DMS79 (cell line): ENCODE measurements at places on chromosomes 5 and 9.

DNA sequence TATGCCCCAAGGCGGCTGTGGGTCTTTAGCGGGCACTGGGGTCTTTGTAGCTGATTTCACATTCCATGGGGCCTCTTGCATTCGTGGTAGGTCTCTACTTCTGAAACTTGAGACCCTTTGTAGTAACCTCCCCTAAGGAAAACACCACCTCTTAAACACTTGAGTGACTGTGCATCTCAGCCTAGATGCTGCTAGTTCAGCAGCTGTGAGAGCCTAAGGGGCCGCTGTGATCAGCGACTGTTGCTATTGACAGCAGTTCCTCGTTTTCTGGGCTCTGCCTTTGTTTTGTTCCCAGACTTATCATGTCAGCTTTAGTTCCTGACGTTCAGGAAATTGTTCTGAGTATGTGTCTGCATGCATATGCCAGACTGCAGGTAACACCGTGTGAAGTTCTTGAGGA, 171.2 kb downstream of the HSPA4 start:
- DNase-seq = no peak

GRCh38 chr9:131583836-131584555, 38.7 kb downstream of the PRRT1B start:
- DNase-seq = no peak

DNA sequence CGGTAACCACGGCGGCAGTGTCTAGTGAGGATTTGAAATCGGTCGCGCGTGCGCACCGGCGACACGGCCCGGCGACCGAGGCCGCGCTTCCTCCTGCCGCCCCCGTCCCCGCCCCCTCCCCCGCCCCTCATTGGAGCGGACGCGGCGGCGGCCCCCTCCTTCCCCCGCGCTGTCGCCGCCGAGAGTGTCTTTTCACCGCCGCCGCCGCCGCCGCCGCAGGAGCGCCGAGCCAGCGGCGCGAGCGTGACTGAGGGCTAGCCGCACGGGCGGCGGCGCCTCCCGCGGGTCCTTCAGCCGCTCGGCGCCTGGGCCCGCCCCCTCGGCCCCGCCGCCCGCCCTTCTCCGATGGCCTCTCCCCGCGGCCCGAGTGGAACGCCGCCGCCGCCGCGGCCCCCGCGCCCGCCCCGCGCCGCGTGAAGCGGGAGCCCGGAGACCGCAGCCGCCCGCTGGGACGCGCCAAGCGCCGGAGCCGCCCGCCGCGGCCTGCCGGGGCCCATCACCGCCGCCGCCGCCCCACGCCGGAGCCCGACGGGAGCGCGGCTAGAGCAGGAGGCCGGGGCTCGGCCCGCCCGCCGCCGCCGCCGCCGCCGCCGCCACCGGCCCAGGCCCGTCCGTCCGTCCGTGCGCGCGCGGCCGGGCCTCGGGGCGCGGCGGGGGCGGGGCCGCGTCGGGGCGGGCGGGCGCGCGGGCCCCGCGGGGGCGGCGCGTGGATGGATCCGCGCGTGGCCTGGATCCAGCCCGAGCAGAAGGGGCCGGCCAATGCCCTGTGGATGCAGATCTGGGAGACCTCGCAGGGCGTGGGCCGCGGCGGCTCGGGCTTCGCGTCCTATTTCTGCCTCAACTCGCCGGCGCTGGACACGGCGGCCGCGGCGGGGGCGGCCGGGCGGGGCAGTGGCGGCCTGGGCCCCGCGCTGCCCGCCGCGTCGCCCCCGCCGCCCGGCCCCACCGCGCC, at the start of gene TENT4A:
Gene TENT4A, plus strand, starts transcription at position 159 of the 952 bp plus-strand sequence. Its CDS starts 552 bp downstream, at position 711.
- no peak for DNase-seq

- no peak for DNase-seq
Observed at GRCh38 chr5:111641533-111642233, 115.3 kb downstream of the NREP start.

- no peak for DNase-seq
Observed at GRCh38 chr5:145921211-145921610, 15.2 kb upstream of the SH3RF2 start.

DNA sequence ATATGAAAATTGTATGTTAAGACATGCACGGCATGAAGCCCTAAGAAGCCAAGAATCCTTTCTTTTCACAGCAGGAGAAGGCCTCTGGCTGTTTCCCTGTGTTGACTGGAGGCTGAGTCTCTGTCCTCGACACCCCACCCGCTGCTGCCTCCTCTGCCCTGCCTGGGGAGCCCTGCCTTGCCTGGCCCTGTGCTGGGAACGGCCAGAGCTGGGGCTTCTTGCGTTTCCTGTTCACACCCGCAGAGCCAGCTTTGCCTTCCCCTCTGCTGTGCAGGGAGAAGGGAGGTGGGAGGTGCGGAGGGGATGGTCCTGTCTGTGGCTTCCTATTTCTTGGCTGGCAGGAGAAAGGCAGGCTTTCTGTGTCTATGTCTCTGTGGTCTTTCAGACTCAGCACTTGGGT, 6.9 kb upstream of the GMCL2 start:
- no peak for DNase-seq

DNA sequence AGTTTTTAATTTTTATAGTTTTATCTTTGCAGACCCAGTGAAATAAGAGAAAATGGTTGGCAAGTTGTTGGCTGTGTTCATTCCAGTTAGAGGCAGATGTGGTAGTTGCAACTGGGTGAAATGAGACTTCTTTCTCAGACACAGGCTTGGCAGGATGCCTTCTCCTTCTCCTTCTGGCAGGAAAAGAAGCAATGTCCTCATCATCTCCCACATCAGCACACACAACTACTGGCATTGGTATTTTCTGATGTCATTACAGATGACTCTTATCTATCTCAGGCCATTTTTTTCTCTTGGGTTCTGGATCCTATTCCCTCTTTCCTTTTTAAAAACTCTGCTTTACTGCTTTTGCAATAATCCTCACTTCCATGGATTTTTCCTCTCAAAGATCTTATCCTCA, 103.3 kb upstream of the EDIL3 start:
- DNase-seq = no peak

DNA sequence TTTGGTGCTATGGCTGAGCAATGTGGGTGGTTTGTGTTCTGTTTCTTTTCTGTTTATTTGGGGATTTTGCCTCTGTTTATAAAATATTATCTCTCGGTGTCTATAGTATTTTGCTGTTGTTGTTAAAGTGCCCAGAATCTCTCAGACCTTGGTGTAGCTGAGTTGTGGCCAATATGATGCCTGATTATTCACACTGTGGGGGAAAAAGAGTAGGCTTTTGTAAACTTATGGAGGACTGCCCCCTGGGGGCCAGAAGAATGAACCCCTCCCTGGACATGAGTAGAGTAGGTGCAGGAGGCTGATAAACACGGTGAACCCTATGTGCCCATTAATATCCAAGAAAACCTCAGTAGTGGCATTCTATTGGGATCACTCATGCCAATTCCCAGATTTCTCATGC, 49.0 kb upstream of the DPYSL3 start:
- no peak for DNase-seq

- peak; percentile 69 for DNase-seq
Observed at GRCh38 chr9:35489313-35490154, at the start of gene RUSC2. RUSC2 (plus strand) TSS chr9:35490111; CDS start chr9:35546522, 56,411 bp downstream.

DNA sequence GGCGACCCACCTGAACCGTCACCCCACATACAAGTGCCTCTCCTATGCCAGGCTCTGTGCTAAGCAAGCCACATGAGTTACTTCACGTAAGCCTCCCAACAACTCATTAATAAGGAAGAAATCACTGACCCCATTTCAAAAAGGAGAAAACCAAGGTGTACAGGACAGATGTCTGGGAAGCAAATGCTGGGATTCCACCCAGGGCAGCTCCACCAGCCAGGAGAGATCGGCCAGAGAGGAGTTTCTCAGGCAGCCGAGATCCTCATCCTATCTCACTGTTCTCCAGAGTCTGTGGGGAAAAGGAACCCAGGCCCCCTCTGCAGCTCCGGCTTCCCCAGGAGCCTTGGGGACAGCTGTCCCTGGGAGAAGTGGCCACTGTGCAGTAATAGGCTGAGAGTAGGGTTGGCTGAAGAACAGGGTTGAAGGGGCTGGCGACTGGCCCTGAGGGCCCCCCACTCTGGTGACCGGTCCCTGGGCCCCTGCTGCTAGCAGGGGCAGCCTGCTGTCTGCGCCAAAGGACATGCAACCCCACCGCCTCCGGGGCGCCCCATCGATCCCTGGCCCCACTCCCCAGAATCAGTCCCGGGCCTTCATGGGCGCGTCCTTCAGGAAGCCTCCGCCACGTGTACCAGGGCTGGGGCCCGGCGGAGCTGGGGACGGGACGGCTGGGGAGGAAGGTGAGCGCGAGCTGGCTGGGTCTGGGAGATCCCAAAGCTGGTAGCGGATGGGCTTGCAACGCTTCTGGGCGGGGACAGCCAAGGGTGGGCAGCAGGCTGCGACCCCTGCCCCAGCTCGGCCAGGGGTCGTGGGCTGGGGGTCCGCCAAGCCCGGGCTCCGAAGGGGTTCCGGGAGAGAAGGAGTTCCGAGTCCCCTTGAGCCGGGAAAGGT, 44.1 kb upstream of the STXBP1 start:
- DNase-seq = no peak

DNA sequence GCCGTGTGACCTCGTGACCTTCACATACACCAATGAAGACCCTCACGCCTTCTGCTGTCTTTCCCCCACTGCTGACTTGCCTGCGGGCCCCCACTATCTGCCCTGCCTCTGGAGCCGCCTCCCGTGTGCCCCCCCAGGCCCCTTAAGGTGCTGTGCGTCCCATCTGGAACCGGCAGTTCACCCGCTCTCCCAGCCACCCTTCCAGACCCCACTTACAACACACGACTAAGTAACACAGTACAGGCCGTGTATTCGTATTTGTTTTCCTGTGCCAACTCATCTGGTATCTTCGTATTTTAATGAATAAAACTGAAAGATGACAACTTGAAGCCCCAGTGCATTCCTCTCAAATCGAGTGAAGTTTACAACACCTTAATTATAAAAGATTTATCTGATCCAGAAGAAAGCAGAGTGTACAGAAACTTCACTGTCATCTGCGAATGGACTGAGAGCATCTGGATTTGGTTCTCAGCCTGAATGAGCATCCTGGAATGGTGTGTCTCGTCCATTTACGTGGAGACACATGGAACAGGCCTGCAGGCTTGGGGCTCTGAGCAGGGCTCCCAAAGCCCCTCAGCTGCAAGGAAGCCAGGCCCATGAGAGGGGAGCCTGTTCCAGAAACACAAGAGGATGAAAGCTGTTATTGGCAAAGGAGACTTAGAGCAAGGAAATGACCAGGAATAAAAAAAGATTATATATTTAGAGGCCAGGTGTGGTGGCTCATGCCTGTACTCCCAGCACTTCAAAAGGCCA, 21.9 kb upstream of the TERT start:
- no peak for DNase-seq

DNA sequence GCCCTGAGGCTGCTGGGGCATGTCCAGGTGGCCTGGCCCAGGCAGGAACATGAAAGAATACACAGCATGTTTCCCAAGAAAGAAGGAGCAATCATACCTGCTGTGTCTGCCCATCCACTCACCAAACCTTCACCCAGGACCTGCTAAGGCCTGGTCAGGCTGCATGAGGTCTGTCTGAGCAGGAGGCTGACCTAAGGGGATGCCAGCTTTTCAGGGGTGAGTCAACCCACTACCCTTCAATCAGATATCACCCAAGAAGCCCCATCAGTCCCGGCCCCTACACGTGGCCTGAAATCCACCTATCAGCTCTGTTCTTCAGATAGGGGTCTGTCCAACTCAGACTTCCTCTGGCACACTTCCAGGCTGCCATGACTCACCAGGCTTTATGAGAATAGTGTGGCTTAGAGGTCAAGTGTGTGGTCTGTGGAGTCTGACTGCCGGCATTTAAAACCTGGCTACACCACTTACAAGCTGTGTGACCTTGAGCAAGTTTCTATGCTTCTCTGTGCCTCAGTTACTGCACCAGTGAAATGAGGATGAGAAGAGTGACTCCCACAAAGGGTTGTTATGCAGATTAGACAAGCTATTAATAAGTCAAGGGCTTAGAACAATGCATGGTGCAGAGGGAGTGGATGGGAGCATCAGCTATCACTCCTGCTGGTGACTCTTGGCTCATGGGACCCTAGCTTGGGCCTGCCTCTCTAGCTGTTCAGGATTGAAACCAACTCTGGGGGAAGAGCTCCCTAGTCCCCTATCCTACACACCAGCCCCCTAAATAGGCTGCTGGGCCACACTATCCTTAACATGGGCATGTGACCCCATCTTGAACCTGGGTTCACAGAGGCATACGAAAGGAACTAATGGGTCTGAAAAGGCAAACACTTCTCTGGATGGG, 130.3 kb downstream of the PAX5 start:
- DNase-seq = peak; percentile 15

- no peak for DNase-seq
Observed at GRCh38 chr9:40926404-40927259, 201.8 kb downstream of the FOXD4L6 start.

DNA sequence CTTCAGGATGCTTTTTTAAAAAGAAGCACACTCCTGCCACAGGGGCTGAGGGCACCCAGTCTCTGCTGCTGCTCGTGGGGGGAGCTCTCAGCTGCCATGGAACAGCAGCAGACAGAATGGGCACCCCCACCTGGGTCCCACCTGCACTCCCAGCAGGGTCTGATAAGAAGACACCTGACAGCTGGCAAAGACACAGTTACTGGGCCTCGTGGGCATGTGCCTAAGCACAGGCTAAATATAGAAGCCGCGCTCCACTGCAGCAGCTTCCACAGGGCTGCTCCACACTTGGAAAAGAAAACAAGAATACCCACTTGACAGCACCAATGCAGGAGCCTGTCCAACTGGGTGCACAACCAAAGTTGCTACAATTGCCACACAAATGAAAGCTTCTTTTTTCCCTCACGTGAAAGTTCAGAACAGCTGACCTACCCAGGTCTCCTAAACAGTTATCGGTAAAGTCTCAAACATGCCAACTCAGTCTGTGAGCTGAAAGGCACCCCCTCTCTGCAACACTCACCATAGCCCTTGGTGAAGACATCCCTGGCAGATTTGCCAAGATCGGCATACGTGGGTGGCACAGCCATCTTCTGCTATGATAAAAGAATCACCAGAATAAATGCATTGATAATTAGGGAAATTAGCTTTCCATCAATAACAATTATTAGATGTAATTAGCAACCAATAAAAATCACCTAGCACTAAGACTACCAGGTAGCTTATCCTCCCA, 12.2 kb downstream of the VDAC1 start:
- DNase-seq = no peak
